SK-N-SH (cell line): ENCODE measurements at places on chromosomes 7 and 10. TPM values are rescaled to one million over a fixed set of nuclear protein-coding genes. Genes with fewer than 3 reads are reported as not detected.

Gene ITIH5
- 0.05 and 0.07 TPM in 2 replicates for polyA plus RNA-seq

Gene EPHA1
- 0.26 and 0.49 TPM in 2 replicates for polyA plus RNA-seq

Gene AGAP4
- polyA plus RNA-seq: 17.6 and 21.9 TPM in 2 replicates

Gene EPDR1
- 7.4 and 10.9 TPM in 2 replicates for polyA plus RNA-seq

Gene GNAT3
- not detected in 2 replicates for polyA plus RNA-seq

Gene NEBL
- polyA plus RNA-seq: 0.58 and 1.2 TPM in 2 replicates

Gene PRKCQ
- polyA plus RNA-seq: 0.18 and 0.23 TPM in 2 replicates

Gene ANKRD30A
- not detected in 2 replicates for polyA plus RNA-seq
